ENCODE measurements at places on chromosomes 7 and 10. TPM values are rescaled to one million over a fixed set of nuclear protein-coding genes. Genes with fewer than 3 reads are reported as not detected.

Gene CEP55
- total RNA-seq: 7.4 TPM

Gene CALML5
- total RNA-seq: not detected

Gene ITGB8
- 57.4 TPM for total RNA-seq

Gene SEMA3C
- 153 TPM for total RNA-seq

Gene OR2A12
- total RNA-seq: not detected

Gene ANKRD61
- total RNA-seq: 0.20 TPM

Gene KIAA1549
- total RNA-seq: 15.4 TPM

Gene PRPS1L1
- total RNA-seq: not detected
